ENCODE measurements at places on chromosomes 2 and 18.

DNA sequence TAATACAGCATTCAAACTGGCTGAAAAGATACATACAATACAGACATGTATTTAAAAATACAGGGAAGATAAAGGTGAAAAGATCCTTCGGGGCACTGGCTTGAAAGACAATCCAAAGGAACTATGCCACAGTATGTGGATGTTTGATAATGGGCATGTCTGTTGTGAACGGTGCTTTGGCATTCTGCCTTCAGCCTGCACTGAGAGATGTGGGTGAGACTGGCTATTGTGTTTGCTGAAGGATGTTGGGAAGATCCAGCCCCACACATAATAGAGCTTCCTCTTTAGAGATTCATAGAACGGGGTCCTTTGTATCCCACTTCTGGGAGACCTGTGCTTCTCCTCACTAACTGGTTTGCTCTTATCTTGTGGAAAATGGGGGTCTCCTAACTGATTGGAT, 65.1 kb upstream of the CXCR4 start:
- DNase-seq, result no peak

GRCh38 chr2:37911296-37911873, 13.7 kb upstream of the RMDN2 start:
- DNase-seq, result no peak

GRCh38 chr2:162261032-162261945, 18.0 kb upstream of the FAP start:
- no peak for DNase-seq

DNA sequence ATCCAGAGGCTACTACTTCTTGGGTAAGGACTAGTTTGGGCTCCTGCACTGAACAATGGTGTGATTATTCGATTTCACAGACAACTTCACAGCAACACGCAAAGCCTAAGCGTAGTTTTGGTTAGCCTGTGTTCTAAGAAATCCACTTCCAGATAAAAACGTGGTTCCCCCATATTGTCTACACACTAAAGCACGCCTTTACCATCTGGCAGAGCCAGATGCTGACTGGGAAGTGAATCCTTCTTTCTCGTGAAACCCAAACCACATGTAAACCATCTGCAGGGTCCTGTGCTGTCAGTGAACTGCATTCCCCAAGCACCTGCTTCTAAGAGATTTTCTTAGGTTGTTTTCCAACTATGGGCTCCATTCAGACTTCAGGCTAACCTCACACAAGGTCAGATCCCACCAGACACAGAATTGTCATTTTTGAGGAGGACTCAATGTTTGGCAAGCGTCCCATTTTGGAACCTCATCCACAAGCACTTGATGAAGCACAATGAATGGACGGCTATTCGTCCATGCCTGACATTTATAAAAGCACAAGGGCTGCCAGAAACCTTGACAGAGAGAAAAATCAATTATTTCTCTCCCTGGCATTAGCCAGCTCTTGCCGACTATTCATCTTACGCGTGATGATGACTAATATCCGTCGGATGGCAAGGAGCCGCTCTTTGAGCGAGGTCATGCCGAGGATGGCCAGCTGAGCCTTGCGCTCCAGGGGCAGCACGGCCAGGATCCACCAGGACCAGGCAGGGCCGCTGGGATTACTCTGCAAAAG, 38.4 kb downstream of the LONRF2 start:
- DNase-seq, result no peak

Data from HEK293T (cell line).